WERI-Rb-1 (cell line): ENCODE measurements at places on chromosomes 16 and 17.

DNA sequence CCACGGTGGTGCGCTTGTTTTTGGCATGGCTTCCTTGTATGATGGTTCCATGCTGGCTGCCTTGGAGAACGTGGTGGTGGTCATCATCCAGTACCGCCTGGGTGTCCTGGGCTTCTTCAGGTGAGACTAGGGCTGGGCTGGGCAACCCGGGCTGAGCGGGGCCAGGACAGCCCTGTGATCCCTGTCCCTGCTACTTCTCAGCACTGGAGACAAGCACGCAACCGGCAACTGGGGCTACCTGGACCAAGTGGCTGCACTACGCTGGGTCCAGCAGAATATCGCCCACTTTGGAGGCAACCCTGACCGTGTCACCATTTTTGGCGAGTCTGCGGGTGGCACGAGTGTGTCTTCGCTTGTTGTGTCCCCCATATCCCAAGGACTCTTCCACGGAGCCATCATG, 4.9 kb downstream of the CES2 start:
- DNase-seq, result no peak

DNA sequence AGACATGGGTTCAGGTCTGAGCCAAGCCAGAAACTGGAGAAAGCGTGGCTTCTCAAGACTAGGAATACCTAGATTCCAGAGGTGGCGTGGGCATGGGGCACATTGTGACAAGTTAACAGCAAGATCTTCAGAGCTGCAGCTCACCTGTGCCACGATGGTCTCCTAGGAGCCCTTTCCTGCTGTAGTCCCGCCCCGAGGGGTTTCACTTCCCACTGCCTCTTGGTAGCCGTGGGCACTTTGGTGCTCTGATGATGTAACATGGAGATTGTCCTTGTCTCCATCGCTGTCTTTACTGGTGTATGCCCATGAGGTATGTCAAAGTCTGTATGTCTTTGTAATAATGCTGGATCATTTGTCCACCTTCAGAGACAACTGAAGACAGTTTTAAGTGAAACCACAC, 89.7 kb downstream of the WWOX start:
- DNase-seq, result no peak

- no peak for DNase-seq
Measured at GRCh38 chr16:55501549-55502322, 7.1 kb upstream of the LPCAT2 start.

DNA sequence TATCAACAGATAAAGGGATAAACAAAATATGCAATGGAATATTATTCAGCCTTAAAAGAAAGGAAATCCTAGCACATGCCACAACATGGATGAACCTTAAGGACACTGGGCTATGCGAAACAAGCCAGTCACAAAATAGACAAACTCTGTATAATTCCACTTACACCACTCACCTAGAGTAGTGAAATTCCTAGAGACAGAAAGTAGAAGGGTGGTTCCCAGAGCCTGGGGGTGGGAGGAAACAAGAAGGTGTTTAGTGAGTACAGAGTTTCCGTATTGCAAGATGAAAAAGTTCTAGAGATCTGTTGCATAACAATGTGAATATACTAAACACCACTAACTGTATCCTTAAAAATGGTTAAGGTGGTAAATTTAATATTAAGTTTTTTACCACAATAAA, 10.0 kb downstream of the SPOP start:
- DNase-seq, result no peak

DNA sequence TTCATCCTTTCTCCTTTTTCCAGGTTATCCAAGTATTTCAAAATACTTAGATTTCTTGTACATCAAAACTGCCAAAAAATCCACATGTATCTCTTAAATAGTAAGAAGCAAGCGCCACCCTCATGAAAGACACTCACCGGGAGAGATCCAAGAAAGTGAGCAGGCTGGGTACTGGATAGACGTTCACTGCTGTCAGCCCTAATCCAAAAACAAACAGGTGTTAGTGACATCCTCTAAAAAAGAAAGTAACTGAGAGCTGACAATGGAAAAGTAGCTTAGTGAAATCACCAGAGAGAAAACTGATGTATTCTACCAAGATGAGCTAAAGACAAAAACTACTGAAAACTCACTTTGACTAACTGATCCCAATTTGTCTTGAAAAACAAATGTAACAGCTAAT, 46.1 kb downstream of the MARVELD3 start:
- no peak for DNase-seq

DNA sequence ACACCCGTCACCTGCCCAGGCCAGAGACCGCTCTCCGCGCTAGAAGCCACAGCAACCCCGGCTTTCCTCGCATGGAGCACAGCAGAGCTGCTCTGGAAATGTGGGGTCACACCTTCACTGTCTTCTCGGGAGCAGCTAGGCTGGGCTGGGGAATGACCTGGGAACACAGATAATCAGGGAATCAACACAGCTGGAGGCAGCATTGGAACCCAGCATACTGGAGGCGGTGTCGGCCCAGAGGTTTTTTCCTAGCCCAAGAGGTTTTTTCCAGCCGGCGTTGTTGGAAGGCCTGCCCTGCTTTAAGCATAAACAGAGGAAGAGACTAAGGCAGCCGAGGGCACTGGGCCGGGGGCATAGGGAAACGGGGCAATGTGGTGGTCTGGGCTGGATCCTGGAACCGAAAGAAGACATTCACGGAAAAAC, 791 bp upstream of the PLD6 start:
- DNase-seq, result no peak

DNA sequence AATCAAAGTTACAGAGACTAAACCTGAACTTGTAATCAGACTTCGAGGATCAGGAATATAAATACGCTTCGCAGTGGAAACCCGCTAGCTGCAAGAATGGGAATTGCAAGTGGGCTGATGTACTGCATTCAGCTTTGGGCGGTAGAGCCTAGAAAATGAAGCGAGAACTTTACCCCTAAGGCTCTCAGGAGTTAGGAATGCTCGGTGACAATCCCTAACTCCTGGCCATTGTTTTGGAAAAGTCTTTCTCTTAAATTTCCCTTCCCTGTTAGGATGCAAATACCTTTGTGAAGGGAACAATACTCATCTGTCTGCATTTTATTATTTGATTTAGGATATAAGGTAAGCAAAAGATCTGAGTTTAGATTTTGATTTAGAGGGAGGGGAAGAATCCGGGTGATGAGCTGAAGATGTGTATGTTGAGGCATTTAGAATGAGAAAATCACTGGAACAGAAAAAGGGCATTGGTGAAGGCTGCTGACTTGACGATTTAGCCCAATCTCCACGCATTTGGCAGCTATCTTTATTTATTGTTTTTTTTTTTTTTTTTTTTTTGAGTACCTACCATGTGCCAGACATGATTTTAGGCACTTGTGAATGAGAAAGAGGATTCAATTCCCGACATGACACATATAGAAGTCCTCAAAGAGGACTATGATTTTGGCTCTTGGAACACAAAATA, 2.2 kb upstream of the TOX3 start:
- DNase-seq, result no peak

- no peak for DNase-seq
Measured at GRCh38 chr17:10649602-10650001, 7.5 kb downstream of the MYH3 start.

GRCh38 chr16:965036-965395, 5.8 kb downstream of the LMF1 start:
- DNase-seq, result no peak

DNA sequence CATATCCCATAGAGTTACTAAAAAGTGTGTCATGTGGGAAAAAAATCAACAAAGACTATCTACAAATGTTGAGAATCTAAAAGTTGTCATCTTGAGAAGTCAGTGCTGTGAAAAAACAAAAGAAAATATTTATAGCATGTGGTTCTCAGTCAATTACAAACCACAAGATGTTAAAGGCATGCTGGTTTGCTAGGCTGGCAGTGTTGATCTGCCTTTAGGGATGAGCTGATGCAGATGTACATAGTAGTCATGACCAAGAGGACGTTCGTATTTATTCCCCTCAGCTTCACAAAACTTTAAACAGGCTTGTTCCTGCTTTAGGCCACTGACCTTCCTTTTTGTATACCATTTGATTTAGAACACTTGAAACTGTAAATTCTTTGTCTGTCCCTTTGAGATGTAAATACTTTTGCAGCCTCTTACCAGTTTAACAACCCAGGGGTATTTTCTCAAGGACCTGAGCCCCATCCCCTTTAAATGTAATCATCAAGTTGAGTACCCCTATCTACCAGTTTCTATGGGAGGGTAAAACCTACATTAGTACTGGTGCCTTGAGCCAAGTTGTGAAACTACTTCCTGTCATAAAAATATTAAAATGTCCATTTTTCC, 446.6 kb downstream of the KCNJ18 start:
- no peak for DNase-seq

GRCh38 chr16:3444032-3444388, 530 bp downstream of the NAA60 start:
- peak; percentile 17 for DNase-seq

GRCh38 chr16:85683363-85683762, 5.4 kb downstream of the GINS2 start:
- DNase-seq, result no peak

DNA sequence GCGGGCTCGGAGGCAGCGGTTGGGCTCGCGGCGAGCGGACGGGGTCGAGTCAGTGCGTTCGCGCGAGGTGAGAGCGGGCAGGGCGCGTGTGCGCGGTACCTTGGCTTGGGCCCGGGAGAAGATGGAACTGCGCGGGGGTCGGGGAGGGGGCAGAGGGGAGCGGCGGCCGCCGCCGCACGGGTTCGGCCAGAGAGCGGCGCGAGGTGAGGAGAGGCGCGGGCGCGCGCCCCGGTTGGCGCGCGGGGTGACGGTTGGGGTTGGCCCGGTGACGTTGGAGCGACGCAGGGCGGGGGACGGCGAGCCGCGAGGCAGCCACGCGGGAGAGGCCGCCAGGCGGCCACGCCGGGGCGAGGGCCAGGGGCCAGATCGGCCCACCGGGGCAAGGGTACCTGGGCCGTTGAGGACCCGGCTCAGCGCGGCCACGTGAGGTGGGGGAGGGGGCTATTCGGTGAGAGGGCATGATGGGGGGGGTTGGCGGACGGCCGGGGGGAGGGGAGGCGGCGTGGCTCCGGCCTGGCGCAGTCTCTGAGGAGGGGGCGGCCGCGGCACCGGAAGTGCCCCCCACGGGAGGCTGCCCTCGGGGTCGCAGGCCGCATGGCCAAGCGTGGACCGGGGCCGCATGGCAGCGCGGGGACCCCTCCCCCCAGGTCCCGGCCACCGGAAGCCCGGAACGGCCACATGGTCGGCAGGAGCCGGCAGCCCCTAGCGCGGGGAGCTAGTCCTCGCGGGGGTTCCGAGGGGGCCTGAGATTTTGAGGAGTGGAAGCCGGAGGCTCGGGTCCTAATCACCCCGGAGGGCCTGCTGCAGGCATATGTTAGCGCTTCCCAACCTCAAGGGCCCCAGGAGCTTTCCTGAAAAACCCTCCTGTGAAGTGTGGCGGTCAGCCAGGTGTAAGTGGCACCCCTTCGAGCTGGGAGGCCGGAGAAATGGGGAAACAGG, 527 bp downstream of the EIF5A start:
- peak; percentile 30 for DNase-seq

- no peak for DNase-seq
Measured at GRCh38 chr17:349666-350065, 2.9 kb downstream of the RPH3AL start.
